Thymus (tissue), 14 donors: ENCODE measurements at places on chromosomes 6 and 20.

DNA sequence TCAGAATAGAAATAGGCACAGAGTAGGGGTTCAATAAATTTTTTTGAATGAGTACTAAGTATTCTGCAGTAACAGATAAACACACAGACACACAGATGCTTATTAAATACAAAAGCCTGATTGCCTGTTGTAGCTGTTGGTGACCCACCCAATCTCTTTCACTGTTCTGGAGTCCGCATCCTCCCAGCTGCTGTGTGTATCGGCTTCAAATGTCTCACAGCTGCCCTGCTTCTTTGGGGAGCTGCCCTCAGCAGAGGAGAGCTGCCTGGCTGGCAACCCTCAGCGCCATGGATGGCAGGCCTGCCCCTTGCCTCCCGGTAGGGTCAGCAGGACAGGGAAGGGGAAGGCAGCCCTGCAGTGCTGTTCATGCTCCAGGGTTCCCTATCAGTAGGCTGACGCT, 85.9 kb upstream of the PRND start:
- no peak overlapping the region for H3K4me3 ChIP-seq
- no peaks in the 10 kb centered on the region for H3K36me3 ChIP-seq
- H3K27ac ChIP-seq = no peak overlapping the region
- DNase-seq = no peak
- H3K27me3 ChIP-seq = no peaks in the 10 kb centered on the region
- no peaks in the 10 kb centered on the region for H3K4me1 ChIP-seq

DNA sequence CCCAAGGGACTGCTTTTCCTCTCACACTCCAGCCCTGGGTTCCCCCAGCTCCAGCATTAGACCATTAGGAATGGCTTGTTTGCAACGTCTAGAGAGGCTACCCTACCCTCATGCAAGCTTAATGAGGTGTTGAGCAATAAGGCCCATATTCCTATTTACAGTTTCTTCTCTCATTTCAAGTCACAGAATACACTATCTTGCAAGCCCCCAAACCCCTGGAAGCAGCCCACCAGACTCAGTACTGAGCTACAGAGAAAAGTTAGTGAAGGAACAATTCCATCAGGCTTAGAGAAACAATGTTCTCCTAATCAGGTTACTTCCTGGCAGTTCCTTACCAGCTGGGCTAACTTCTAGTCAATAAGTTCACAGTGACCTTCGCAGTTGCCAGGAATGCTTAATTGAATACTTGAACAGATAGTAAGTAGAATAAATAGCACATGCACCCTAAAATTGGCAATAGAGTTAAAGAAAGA, 606.5 kb upstream of the NOX3 start:
- no peaks in the 10 kb centered on the region for H3K4me1 ChIP-seq
- H3K4me3 ChIP-seq = no peak overlapping the region
- H3K27me3 ChIP-seq = no peaks in the 10 kb centered on the region
- no peaks in the 10 kb centered on the region for H3K36me3 ChIP-seq
- DNase-seq = no peak

- H3K4me1 ChIP-seq = no peaks in the 10 kb centered on the region
- H3K4me3 ChIP-seq = no peak overlapping the region
- no peaks in the 10 kb centered on the region for H3K27me3 ChIP-seq
- no peak overlapping the region for H3K27ac ChIP-seq
- no peak for DNase-seq
- no peaks in the 10 kb centered on the region for H3K36me3 ChIP-seq
Observed at GRCh38 chr6:55220961-55221360, 46.6 kb downstream of the HCRTR2 start.

DNA sequence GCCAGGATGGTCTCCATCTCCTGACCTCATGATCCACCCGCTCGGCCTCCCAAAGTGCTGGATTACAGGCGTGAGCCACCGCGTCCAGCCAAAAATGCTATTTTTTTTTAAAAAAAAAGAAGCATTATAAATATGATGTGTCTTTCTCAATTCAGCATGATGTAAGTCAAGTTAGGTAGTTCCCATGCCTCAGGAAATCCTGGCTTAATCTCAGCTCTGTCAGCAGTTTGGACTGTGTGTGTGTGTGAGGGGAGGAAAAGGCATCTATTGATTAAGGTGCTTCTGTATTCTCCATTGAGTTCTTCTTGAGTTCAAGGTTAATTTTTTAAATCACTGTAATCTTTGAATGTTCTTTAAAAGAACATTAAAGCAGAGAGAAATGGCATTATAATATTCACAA, 51.5 kb downstream of the GMDS start:
- no peaks in the 10 kb centered on the region for H3K36me3 ChIP-seq
- H3K27ac ChIP-seq = no peak overlapping the region
- no peak overlapping the region for H3K4me3 ChIP-seq
- H3K4me1 ChIP-seq = no peaks in the 10 kb centered on the region
- no peaks in the 10 kb centered on the region for H3K27me3 ChIP-seq

DNA sequence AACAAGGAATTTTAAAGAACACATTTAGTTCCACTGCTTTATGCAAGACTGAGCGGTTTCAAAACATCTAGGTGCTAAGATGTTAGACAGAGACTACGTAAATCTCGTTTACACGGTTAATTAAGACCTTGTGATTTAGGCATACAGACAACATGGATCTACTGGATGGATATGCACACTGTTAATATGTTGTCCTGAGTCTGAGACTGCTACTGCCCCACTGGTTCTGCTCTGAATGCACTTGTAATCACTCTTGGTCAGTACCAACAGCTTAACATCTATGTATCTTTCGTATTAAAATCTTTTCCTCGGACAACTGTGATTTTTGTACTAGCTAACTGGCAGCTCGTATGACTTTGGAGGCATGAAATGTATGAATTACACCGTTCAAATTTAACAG, 3.1 kb downstream of the MAN1A1 start:
- no peak overlapping the region for H3K4me3 ChIP-seq
- DNase-seq = no peak
- no peak overlapping the region for H3K27ac ChIP-seq
- no peaks in the 10 kb centered on the region for H3K36me3 ChIP-seq

- H3K27me3 ChIP-seq = no peaks in the 10 kb centered on the region
- no peak overlapping the region for H3K4me3 ChIP-seq
- peaks cover 42% of the 10 kb centered on the region for H3K4me1 ChIP-seq
- DNase-seq = peak; percentile 62
Observed at GRCh38 chr6:16481697-16482399, 243.5 kb downstream of the GMPR start.

DNA sequence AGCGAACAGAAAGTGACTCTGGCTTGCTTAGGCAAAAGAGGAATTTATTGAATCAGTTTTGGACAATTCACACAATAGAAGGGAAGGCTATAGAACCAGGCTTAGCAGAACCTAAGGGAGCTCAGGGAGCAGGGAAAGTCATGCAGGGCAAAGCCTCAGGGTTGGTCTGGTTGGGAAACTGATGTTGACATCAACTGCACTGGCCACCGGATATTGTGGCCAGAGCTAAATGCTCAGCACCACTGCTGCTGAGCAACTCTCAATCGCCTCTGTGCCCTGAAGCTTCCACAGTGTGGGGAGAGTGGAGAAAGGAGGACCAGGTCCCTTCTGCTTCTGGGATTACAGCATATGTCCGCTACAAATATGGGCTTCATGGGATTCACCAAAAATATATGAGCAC, 93.3 kb upstream of the GCM1 start:
- H3K27ac ChIP-seq = no peak overlapping the region
- no peak overlapping the region for H3K4me3 ChIP-seq
- H3K36me3 ChIP-seq = no peaks in the 10 kb centered on the region
- peaks cover 16% of the 10 kb centered on the region for H3K4me1 ChIP-seq
- H3K27me3 ChIP-seq = no peaks in the 10 kb centered on the region

DNA sequence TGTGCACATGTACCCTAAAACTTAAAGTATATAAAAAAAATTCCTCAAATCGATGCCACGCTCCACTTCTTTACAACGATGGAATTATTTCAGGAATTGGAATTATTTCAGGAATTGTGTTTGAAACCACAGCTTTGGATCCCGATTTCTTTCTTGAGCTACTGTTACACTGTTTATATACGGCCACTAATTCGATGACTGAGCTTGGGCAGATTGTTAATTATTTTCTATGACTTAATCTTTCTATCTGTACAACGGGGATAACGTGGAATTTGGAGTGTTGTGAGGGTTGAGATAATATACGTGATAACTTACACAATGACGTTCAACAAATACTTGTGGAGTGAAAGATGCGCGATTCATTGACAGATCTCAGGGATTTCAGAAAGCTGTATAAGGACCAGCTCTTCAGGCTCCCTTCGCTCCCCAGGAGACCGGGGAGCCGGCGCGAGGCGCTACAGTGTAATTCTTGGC, 171.3 kb downstream of the SLC16A10 start:
- H3K27me3 ChIP-seq = no peaks in the 10 kb centered on the region
- no peaks in the 10 kb centered on the region for H3K36me3 ChIP-seq
- H3K4me1 ChIP-seq = peaks cover 5% of the 10 kb centered on the region
- no peak overlapping the region for H3K27ac ChIP-seq

DNA sequence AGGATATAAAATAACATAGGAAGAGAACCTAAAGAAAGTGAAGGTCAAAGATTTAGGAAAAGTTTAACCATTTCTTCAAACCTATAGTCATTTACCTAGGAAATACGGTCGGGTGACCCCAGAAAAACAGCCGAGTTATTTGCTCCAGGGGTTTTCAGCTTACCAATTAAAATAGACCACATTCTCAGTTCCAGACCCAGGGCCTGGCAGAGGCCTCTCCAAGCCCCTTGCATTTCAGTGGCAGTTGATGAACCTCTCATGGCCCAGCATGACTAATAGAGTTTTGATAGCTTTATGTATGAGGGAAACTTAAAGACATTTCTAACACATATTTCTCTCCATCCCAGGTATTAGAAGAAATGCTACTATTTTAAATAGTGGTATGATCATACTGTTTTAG, 113.5 kb downstream of the OGFRL1 start:
- H3K36me3 ChIP-seq = no peaks in the 10 kb centered on the region
- no peak overlapping the region for H3K4me3 ChIP-seq
- no peak overlapping the region for H3K27ac ChIP-seq
- H3K4me1 ChIP-seq = no peaks in the 10 kb centered on the region
- DNase-seq = no peak

GRCh38 chr6:90993770-90994169, 406.9 kb upstream of the MAP3K7 start:
- no peak overlapping the region for H3K4me3 ChIP-seq
- DNase-seq = no peak
- no peaks in the 10 kb centered on the region for H3K27me3 ChIP-seq

- no peak overlapping the region for H3K4me3 ChIP-seq
- no peaks in the 10 kb centered on the region for H3K36me3 ChIP-seq
- no peaks in the 10 kb centered on the region for H3K4me1 ChIP-seq
- no peak for DNase-seq
- no peaks in the 10 kb centered on the region for H3K27me3 ChIP-seq
Observed at GRCh38 chr6:148074738-148075137, 267.9 kb upstream of the SASH1 start.

DNA sequence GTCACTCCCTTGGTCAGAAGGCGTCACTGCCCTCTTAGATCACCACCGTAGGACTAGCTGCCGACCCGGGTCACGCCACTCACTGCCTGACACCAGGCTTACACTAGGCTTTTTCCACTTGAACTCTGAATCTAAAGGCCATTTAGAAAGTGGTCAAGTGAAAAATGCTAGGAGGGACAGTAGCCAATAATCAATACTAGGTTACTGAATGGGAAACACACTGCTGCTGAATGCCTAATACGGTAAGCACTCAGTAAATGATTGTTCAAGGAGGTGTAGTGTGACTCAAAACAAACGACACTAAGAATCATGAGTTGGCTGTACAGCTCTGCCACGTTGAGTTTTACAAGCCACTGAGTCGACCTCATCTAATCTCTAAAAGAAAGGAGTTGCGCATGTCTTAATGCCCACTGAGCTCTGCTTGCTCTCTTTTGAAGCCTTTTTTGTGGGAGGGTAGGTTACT, 760 bp upstream of the IBTK start:
- H3K4me1 ChIP-seq = peaks cover 7% of the 10 kb centered on the region
- DNase-seq = peak; percentile 3
- H3K36me3 ChIP-seq = no peaks in the 10 kb centered on the region
- peak overlapping the region; percentile 51 for H3K27ac ChIP-seq
- H3K27me3 ChIP-seq = no peaks in the 10 kb centered on the region

GRCh38 chr6:113120224-113120581, 736.9 kb upstream of the MARCKS start:
- H3K4me3 ChIP-seq = no peak overlapping the region
- H3K36me3 ChIP-seq = no peaks in the 10 kb centered on the region
- H3K27me3 ChIP-seq = no peaks in the 10 kb centered on the region
- DNase-seq = no peak

DNA sequence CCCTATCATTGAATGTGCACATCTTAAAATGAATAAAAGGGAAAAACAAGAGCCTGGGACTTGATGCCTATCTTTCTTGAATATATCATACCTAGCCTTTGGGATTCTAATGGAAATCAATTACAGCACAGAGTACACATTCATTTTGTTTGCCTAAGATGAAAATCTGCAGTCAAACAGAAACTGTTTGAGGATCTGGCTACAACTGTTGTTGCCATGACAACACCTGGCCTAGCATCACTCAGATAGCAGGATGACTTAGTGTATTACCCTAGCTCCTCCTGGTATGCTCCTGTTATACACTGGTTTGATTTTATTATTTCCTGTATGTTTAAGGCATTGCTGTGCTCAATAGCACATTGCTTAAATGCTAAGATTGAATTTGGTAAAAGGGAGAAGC, 71.5 kb upstream of the LAMP5 start:
- peaks cover 11% of the 10 kb centered on the region for H3K36me3 ChIP-seq
- H3K27ac ChIP-seq = no peak overlapping the region
- DNase-seq = no peak
- no peak overlapping the region for H3K4me3 ChIP-seq
- H3K4me1 ChIP-seq = no peaks in the 10 kb centered on the region

DNA sequence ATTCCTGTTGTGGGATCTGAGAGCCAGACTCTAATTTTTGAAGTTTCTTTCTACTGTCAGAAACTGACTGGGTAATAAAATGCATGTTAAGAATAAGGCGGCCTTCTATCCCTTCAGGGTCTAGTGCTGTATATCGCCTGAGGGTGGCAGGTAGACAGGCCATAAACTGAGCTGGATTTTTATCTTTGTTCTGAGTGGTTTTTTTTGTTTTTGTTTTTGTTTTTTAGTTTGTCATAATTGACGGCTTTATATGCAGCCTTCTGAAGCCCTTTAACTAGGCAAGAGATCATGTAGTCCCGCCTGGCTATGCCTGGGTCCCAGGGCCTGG, 747.7 kb upstream of the ADGRB3 start:
- DNase-seq = no peak
- H3K36me3 ChIP-seq = no peaks in the 10 kb centered on the region
- no peaks in the 10 kb centered on the region for H3K27me3 ChIP-seq
- no peaks in the 10 kb centered on the region for H3K4me1 ChIP-seq
- H3K4me3 ChIP-seq = no peak overlapping the region

DNA sequence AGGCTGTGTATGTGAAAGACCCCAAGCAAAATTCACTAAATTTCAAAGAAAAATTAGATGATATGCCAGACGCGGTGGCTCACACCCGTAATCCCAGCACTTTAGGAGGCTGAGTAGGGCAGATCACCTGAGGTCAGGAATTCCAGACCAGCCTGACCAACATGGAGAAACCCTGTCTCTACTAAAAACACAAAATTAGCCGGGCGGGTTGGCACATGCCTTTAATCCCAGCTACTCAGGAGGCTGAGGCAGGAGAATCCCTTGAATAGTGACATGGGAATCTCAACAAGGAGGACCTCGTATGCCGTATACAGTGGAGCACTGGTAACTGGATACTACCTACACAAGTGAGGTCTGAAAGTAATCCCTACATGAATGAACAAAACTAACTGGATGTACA, 92.7 kb upstream of the JARID2 start:
- no peaks in the 10 kb centered on the region for H3K27me3 ChIP-seq
- no peak overlapping the region for H3K4me3 ChIP-seq
- DNase-seq = no peak
- H3K36me3 ChIP-seq = no peaks in the 10 kb centered on the region
- H3K27ac ChIP-seq = no peak overlapping the region
